ENCODE measurements at places on chromosomes 3 and 15. TPM values are rescaled to one million over a fixed set of nuclear protein-coding genes. Genes with fewer than 3 reads are reported as not detected.

DNA sequence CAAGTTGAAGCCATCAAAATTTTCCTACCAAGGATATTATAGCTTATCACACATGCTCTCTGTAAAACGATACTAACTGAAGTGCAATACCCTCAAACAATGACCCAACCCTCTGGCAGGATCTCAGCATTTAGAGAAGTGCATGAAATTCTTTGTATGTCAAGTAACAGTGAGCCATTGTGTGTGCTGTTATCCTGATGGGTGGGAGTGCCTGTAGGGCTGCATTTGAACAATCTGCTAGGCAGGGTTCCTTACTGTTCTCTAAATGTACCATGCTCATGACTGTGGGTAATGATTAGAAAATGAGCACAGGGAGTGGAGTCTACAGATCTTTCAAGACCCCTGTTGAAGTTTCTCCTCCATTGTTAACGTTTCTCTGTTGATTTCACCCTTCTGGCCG, 398.1 kb downstream of the NSUN3 start:
- H3K27ac ChIP-seq = no peak overlapping the region
- no peaks in the 10 kb centered on the region for H3K27me3 ChIP-seq
- no peak for DNase-seq
- H3K4me1 ChIP-seq = no peaks in the 10 kb centered on the region
- no peaks in the 10 kb centered on the region for H3K36me3 ChIP-seq

- peaks cover 5% of the 10 kb centered on the region for H3K4me1 ChIP-seq
- H3K27me3 ChIP-seq = no peaks in the 10 kb centered on the region
- no peak overlapping the region for H3K27ac ChIP-seq
- no peak overlapping the region for H3K4me3 ChIP-seq
- H3K36me3 ChIP-seq = no peaks in the 10 kb centered on the region
Observed at GRCh38 chr3:49930922-49931321, 1.3 kb upstream of the MON1A start.

- H3K27me3 ChIP-seq = no peaks in the 10 kb centered on the region
- H3K4me3 ChIP-seq = peak overlapping the region; percentile 84
- peak overlapping the region; percentile 98 for H3K27ac ChIP-seq
- DNase-seq = no peak
Observed at GRCh38 chr15:96334017-96334704, 3.7 kb downstream of the NR2F2 start.

DNA sequence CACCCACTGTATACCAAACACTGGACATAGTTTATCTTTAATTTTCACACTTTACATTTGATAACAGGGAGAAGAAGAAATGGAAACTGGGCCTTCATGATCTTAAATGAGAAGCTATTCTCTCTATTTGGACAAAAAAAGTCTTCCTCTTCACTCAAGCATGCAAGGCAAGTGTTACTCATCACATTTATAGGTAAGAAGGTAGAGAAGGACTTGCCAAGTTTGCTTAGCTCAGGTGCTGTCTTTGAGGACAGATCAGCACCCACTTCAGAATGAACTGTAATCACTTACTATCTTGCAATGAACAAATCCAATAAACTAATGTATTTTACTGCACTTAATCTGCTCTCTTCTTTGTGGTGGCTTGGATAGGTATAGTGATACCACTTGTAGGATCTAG, 1.1 kb upstream of the MYH15 start:
- H3K4me1 ChIP-seq = no peaks in the 10 kb centered on the region
- H3K4me3 ChIP-seq = no peak overlapping the region
- no peaks in the 10 kb centered on the region for H3K36me3 ChIP-seq
- H3K27ac ChIP-seq = no peak overlapping the region
- DNase-seq = no peak

DNA sequence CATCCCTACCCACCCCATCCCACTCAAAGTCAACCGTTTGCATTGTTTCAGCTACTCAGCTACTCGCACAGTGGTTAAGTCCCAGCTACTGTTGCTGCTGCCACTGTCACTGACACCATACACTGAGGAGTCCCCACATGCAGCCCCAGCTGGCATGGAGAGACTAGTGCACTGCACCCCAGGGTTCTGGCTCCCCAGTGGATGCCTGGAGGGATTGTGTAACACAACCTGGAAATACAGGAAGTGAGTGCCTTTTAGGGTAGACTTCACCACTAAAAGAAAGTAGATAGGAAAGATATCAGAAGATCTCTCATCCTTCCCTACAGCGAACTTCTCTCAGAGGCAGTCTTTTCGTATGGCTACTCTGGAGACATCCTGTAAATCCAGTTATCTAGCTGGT, 169.2 kb upstream of the STRIT1 start:
- no peak overlapping the region for H3K27ac ChIP-seq
- no peaks in the 10 kb centered on the region for H3K27me3 ChIP-seq
- no peaks in the 10 kb centered on the region for H3K36me3 ChIP-seq
- H3K4me3 ChIP-seq = no peak overlapping the region

DNA sequence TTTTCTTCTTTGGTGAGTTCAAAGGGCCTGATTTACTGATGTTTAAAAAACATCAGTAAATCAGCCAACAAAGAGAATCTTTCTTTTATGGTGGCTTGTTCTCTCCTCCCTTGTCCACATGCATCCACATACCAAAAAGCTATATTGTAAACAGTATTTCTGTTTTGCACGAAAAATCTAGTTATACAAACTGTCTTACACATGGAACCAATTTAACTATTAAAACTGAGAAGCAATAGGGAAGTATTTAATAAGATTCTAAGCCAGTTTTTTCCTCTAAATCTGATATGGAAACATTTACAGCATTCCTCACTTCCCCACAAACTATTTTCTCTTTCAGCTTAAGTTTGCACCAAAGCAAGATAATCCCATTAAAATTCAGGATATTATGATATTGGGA, 110.8 kb upstream of the ICE2 start:
- H3K4me1 ChIP-seq = peaks cover 7% of the 10 kb centered on the region
- H3K27ac ChIP-seq = no peak overlapping the region
- no peak overlapping the region for H3K4me3 ChIP-seq
- peaks cover 8% of the 10 kb centered on the region for H3K27me3 ChIP-seq

GRCh38 chr3:194773771-194774455, 88.2 kb downstream of the FAM43A start:
- no peaks in the 10 kb centered on the region for H3K36me3 ChIP-seq
- H3K27ac ChIP-seq = no peak overlapping the region
- DNase-seq = no peak

DNA sequence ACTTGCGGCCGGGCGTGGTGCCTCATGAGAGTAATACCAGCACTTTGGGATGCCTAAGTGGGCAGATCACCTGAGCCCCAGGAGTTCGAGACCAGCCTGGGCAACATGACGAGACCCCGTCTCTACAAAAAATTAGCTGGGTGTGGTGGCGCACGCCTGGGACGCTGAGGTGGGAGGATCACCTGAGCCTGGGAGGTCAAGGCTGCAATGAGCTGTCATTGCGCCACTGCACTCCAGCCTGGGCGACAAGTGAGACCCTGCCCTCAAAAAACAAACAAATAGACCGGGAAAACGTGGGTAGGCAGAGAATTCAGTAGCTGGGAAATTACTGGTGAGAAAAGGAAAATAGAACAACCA, 667 bp downstream of the UMPS start:
- peak overlapping the region; percentile 72 for H3K4me3 ChIP-seq
- peaks cover 2% of the 10 kb centered on the region for H3K27me3 ChIP-seq
- DNase-seq = no peak

DNA sequence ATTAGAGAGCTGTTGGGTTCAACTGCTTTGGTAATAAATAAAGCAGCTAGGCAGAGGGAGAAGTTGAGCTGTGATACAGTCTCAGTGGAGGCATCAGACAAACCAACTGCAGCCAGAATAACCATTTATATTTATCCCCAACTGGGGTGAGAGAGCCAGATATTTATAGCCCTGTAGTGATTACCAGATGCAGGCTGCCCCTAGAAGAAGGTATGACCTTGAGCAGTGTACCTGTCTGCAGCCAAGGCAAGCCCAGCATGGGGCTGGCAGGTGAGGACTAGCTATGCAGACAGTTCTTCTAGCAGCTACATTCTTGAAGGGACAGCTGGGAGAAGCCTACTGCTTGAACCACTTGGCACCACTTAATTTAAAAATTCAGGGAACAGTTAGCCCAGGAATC, 144.4 kb upstream of the EPHA3 start:
- H3K27ac ChIP-seq = no peak overlapping the region
- H3K27me3 ChIP-seq = no peaks in the 10 kb centered on the region
- no peak overlapping the region for H3K4me3 ChIP-seq

- peaks cover 9% of the 10 kb centered on the region for H3K36me3 ChIP-seq
- no peaks in the 10 kb centered on the region for H3K27me3 ChIP-seq
- no peak overlapping the region for H3K4me3 ChIP-seq
- DNase-seq = peak; percentile 57
Observed at GRCh38 chr3:44468572-44469520, 8.6 kb downstream of the ZNF445 start.

DNA sequence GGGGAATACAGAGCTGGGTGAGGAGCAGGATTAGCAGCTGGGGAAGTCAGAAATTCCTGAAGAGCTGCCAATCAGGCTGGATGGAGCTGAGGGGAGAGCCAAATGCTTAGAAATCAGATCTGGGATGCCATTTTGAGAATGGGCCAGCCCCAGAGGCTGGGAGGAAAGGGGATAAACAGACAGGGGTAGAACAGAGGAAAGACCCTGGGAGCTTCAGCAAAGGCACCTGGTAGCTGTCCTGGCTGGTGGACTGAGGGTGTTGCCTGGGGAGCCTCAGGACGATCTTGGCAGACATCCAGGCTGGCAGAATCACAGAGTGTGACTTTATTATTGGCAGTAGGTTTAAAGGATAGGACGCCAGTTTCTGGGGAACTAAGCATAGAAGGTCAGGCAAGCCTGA, 97.8 kb downstream of the SQOR start:
- H3K27me3 ChIP-seq = peaks cover 4% of the 10 kb centered on the region
- DNase-seq = no peak
- no peaks in the 10 kb centered on the region for H3K36me3 ChIP-seq
- H3K4me1 ChIP-seq = no peaks in the 10 kb centered on the region
- no peak overlapping the region for H3K4me3 ChIP-seq

DNA sequence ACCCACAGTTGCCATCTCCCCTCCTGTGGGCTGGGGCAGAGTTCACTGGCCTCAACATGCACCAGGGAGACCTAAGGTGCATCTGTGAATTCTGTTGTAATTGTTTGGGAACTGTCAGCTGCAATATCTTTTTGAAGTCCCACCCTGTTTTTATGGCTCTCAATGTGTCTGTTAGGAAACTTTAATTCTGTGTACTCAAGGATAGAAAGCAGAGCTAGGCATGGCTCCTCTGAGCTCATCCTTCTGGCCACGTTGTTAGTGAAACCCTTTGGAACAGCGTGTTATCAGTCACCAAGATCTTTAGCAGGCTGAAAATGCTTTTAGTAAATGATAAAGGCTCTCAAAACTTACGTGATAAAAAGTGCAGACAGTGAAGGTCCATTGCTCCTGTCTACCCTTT, 33.6 kb upstream of the MTMR10 start:
- no peaks in the 10 kb centered on the region for H3K36me3 ChIP-seq
- DNase-seq = peak; percentile 49
- H3K27ac ChIP-seq = peak overlapping the region; percentile 75
- no peaks in the 10 kb centered on the region for H3K27me3 ChIP-seq
- no peak overlapping the region for H3K4me3 ChIP-seq
- peaks cover 16% of the 10 kb centered on the region for H3K4me1 ChIP-seq

- peaks cover 5% of the 10 kb centered on the region for H3K27me3 ChIP-seq
- peak overlapping the region; percentile 59 for H3K4me3 ChIP-seq
- peaks cover 29% of the 10 kb centered on the region for H3K36me3 ChIP-seq
- peak overlapping the region; percentile 64 for H3K27ac ChIP-seq
- no peak for DNase-seq
Observed at GRCh38 chr15:89333959-89334509, 590 bp downstream of the POLG start.

DNA sequence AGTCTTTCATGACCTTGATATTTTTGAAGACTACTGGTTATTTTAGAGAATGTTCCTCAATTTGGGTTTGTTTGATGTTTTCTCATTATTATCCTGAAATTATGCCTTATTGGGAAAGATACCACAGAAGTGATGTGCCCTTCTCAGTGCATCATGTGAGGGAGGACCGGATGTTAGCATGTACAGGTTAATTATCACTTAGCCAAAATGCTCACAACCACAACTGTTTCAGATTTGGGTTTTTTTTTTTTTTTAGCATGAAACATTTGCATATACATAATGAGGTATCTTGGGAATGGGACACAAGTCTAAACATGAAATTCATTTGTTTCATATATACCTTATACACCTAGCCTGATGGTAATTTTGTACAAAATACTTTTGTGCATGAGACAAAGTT, 59.8 kb downstream of the PIK3R4 start:
- no peaks in the 10 kb centered on the region for H3K4me1 ChIP-seq
- H3K27ac ChIP-seq = no peak overlapping the region
- H3K27me3 ChIP-seq = no peaks in the 10 kb centered on the region
- H3K4me3 ChIP-seq = no peak overlapping the region
- DNase-seq = no peak

DNA sequence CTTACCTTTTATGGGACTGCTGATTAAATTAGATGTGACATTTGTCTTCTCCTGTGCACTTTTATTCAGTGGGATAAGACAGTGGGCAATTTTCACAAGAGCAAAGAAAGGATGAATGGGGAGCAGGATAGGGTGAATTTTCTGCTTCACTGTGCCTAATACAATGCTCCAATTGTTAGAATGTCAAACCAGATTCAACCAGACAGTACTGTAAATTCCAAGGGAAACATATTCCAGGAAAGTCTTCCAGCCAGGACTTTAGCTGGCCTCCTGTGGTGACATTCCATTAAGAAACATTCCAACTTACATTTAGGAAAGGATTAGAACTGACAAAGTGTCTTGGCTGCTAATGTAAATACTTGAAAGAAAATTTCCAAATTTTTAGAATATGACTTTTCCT, 100.1 kb upstream of the PROK2 start:
- H3K27ac ChIP-seq = no peak overlapping the region
- no peak overlapping the region for H3K4me3 ChIP-seq
- no peak for DNase-seq
- no peaks in the 10 kb centered on the region for H3K36me3 ChIP-seq
- H3K4me1 ChIP-seq = no peaks in the 10 kb centered on the region

GRCh38 chr3:37725842-37726241, 135.8 kb upstream of the CTDSPL start:
- no peak for DNase-seq
- no peak overlapping the region for H3K4me3 ChIP-seq
- H3K27ac ChIP-seq = no peak overlapping the region
- no peaks in the 10 kb centered on the region for H3K4me1 ChIP-seq

- H3K27me3 ChIP-seq = peaks cover 5% of the 10 kb centered on the region
Observed at GRCh38 chr15:66960519-66960918, 104.9 kb upstream of the SMAD3 start.

DNA sequence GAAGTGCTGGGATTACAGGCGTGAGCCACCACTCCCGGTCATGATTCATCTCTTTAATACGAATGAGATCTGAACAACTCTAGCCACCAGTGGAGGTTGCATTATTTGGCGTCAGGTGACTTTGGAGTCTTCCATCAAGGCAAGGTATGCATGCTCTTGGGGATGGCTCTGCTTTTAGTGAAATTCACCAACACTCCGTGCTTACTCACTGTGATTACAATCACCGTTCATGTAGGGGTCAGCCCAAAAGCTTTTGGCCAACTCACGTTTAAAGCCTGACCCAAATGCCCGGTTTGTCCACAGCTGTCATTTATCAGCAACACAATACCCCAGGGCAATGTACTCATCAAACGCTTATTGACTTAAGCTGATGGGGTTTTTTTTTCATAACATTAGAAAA, 155.4 kb downstream of the PDZRN3 start:
- DNase-seq = no peak
- no peak overlapping the region for H3K27ac ChIP-seq
- H3K4me1 ChIP-seq = peaks cover 3% of the 10 kb centered on the region
- no peaks in the 10 kb centered on the region for H3K36me3 ChIP-seq
- H3K4me3 ChIP-seq = no peak overlapping the region

Gene ABTB1
- total RNA-seq = 3.2 TPM

Gene RBP2
- not detected for total RNA-seq

Gene PPM1L
- total RNA-seq = 0.28 TPM

Gene RARRES1
- 1.9 TPM for total RNA-seq

Gene REC114
- total RNA-seq = not detected

Gene VILL
- 2.3 TPM for total RNA-seq

Gene ZCWPW2
- 0.56 TPM for total RNA-seq

Gene RHOV
- total RNA-seq = not detected
